ENCODE measurements at places on chromosomes 12 and 14. TPM values are rescaled to one million over a fixed set of nuclear protein-coding genes. Genes with fewer than 3 reads are reported as not detected.
A peak's percentile ranks its signal among the peaks of the same experiment; 100 is the strongest.

DNA sequence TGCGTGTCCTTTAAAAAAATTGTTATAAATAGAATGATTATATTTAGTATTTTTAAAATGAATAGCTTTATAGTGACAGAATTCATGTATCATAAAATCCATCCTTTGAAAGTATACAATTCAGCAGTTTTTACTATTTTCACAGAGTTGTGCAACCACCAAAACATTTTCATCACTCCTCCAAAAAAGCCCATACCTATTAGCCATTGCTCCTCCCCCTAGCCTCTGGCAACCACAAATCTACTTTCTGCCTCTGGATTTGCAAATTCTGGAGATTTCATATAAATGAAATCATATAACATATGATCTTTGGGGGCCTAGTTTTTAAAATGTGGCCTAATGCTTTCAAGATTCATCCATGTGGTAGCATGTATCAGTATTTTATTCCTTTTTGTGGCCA lies 117.9 kb upstream of the MED13L start:
- no peak for DNase-seq

GRCh38 chr12:112219195-112219594 lies 93.8 kb downstream of the TRAFD1 start:
- DNase-seq = no peak

RFLNA gene
- 1.7 TPM for total RNA-seq

- DNase-seq = no peak
Measured at GRCh38 chr12:3622822-3623690, 129.9 kb downstream of the CRACR2A start.

CCDC60 gene
- not detected for total RNA-seq

DNA sequence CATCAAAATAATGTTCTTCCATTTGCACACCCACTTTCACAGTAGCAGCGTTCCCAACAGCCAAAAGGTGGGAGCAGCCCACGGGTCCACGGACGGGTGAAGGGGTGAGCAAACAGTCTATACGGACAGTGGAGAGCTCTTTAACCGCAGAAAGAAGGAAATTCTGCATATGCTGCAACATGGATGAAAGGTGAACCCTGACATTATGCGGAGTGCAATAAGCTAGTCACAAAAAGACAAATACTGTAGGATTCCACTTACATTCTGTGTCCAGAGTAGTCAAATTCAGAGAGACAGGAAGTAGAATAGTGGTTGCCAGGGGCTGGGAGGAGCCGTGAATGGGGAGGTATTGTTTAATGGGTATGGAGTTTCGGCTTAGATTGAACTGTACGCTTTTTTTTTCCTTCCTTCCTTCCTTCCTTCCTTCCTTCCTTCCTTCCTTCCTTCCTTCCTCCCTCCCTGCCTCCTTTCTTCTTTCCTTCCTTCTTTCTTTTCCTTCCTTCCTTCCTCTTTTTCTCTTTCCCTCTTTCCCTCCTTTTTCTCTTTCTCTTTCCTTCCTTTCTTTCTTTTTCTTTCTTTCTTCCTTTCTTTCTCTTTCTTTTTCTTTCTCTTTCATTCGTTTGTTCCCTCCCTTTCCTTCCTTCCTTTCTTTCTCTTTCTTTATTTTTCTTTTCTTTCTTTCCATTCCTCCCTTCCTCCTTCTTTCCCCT lies 15.8 kb upstream of the ANKRD9 start:
- peak; percentile 72 for DNase-seq

DNA sequence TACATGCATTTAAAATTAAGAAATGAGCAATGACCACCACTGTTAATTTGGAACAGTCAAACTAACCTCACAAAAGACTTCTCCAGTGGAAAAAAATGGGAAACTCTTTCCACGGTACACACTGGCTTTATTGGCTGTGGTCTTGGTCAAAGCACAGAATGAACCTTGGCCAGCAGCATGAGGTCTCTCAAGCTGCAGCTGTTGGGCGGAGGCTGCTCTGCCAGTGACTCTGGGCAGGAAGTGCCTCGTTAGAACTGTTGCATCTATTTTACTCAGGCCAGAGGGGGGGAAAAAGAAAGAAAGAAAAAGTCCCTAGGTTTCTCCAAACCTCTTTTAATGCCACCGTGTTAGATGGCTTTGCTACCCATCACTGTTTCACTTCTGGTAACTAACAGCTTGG lies 279.8 kb upstream of the DIO2 start:
- peak; percentile 8 for DNase-seq

DNA sequence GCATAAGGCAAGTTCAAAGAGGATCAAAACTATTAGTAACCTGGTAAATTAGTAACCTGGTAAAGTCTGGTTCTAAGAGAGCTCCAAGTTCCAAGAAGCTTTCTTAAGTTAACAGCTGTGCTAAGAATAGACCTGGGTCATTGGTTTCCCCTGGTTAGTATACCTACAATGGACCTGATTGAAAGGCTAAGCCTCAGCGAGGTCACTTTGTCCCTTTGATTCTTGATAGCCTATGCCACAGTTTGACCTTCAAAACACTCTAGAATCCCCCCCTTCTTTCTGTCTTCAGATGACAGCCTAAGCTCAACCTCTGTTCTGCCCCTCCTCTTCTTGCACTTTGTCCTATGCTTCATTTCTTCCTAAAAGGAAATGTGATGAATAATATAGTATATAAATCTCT lies 53.0 kb downstream of the LLPH start:
- DNase-seq = no peak

DNA sequence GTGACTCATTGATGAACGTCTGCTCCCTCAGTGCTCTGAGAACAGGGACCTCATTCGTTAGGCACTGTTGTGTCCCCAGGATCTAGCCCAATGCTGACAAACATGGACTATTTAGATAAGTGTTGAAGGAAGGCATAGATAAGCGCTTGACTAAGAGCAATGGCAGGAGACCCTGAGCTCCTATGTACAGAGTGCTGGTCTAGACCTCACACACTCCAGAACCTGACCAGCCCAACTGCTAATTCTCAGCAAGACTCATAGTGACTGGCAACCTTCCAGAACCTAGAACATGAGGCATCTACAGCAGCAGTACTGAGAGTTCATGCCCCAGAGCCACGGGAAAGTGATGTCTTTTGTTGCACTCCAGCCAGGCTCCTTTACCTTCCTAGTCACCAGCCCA lies 69.2 kb downstream of the CRACR2A start:
- DNase-seq = peak; percentile 47

CACNA2D4 gene
- total RNA-seq = 0.24 TPM

GRCh38 chr12:80187660-80188090 lies 88.3 kb downstream of the OTOGL start:
- DNase-seq = peak; percentile 90

CAPZA3 gene
- not detected for total RNA-seq

DNA sequence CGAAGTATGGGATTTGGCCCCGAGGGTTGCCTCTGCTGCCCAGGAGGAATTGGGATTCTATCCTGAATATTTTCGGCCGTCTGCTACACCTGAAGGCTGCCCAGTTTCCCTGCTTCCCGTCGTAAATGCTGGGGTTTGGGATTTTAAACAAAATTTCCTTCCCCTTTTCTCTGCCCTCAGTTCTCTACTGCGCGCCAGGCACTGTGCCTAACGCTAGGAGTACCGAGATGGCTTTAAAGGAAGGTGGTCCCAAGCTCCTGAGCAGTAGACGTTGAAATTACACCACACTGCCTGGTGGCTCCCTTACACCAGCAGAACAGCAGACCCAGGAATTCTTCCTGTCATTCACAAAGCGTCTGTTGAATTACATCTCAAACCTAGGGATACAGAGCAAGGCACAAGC lies 566 bp upstream of the PRDM4 start:
- no peak for DNase-seq

CFAP251 gene
- 1.5 TPM for total RNA-seq

GRCh38 chr14:100410056-100410565 lies 87.0 kb downstream of the SLC25A47 start:
- peak; percentile 61 for DNase-seq

- DNase-seq = no peak
Measured at GRCh38 chr14:61280526-61281185, 482 bp downstream of the TMEM30B start.

- no peak for DNase-seq
Measured at GRCh38 chr12:76206677-76207072, 122.2 kb upstream of the NAP1L1 start.

DNA sequence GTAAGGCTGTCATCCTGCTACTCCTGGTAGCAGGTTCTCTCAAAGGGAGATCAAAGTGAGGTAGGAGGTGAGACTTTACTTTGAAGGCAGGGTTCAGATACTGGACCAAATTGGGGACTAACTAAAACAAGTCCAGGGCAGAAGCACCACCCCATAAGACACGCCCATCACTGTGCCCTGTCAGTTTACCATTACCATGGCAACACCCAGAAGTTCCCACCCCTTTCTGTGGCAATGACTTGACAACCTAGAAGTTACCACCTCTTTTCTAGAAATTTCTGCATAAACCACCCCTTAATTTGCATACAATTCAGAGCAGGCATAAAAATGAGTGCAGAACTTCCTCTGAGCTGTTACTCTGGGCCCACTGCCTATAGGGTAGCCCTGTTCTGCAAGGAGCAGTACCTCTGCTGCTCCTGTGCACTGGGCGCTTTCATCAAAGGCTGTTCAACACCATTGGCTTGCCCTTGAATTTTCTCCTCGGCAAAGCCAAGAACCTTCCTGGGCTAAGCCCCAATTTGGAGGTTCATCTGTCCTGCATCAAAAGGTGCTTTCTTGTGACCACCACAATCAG lies 64.8 kb upstream of the MAX start:
- DNase-seq = peak; percentile 27

CFAP54 gene
- 0.68 TPM for total RNA-seq

- DNase-seq = no peak
Measured at GRCh38 chr14:65071544-65071943, 30.8 kb downstream of the MAX start.

LGMN gene
- 40.3 TPM for total RNA-seq

TROAP gene
- total RNA-seq = 59.5 TPM

DNA sequence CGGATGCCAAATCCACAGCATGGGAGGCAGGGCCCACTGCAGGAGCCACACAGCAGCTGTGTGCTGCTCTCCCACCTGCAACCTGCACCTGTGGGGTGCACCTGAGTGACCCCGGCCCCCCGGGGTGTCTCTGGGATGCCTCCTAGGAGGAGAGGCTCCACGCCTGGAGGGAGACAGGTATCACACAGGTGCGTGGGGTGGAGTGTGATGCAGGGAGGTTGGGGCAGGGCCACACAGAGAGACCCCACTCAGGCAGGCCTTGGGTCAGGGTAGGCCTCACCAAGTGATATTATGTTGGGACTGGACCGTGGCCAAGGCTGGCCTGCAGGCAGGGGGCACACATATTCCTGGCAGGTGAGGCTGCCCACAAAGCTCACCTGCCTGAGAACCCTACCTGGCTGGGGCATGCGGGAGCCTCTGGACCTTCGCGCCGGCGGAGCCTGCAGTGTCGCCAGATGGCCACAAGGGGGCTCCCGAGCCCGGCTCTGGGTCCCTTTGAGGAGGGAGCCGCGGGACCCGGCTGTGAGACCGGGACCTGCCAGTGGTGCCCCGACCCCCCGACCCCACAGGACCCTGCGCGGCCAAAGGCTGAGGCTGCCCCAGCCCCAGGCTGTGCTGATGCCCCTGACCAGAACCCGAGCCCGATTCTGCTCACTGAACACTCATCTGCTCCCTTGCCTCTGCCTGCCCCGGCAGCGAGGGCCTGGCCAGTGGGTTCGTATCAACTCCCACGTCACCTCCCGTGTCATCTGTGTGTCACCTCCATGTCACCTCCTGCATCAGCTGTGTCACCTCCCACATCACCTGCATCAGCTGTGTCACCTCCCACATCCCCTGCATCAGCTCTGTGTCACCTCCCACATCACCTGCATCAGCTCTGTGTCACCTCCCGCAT lies 11.4 kb downstream of the TMEM121 start:
- DNase-seq = no peak

GRCh38 chr12:26195641-26196420 lies 458 bp downstream of the SSPN start:
- DNase-seq = peak; percentile 60

DNA sequence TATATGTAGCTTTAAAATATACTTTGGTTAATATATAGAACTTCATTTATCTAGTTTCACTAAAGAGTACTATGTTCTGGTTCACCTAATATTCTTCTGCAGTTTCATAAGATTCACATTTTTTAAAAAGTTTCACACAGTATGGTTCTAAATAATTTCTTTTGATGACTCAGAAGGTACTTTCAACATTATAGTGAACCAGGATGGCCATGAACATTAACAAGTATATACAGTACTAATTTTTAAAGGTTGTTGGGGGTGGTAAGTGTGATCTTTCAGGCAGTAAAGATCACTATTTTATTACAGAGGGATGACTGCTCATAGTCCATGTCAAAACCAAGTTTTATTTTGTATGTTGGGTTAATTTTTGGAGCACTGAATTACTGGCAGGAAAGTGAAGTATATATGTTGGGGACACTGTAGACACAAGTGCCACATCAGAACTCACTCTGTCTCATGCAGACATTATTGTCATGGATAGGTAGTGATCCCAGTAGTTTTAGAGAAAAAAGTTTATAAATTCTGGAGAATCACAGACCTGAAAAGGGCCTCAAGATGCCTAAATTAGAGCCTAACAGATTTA lies 60.0 kb downstream of the DCAF5 start:
- no peak for DNase-seq

Data from RPMI7951 (cell line).